ENCODE measurements at places on chromosomes 3 and 15.

DNA sequence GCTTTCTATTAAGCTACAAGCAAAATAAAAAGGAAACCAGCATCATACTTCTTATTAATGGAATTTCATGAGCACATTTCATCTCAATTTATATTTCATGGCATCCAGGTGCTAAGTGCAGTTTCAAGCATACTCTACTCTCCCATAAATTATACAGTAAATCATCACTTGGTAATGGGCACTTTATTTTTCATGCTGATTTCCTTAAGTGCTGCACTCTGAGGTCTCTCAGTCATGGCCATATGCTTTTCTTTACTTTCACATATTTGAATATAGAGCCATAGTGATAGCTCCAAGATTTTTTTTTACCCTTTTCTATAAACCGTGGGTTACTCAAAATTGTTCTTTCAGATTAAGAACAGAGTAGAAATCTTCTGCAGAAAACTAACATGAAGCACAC is 1505.7 kb upstream of the CADM2 start:
- no peak for DNase-seq

DNA sequence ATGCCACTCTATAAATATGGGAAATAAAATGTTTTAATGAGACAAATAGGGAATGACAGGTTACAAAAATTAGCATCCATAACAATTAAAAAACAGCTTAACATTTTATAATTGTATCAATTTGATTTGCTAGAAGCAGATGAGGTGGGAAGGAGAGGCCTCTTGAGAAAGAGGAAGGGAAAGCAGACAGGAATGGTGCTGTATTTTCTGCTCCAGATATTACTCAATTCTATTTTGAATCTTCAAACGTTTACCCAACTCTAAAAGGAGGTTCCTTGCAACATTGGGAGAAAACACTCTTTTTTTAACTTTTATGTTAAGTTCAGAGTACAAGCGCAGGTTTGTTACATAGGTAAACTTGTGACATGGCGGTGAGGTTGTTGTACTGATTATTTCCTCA is 44.9 kb upstream of the ALDH1A3 start:
- no peak for DNase-seq

DNA sequence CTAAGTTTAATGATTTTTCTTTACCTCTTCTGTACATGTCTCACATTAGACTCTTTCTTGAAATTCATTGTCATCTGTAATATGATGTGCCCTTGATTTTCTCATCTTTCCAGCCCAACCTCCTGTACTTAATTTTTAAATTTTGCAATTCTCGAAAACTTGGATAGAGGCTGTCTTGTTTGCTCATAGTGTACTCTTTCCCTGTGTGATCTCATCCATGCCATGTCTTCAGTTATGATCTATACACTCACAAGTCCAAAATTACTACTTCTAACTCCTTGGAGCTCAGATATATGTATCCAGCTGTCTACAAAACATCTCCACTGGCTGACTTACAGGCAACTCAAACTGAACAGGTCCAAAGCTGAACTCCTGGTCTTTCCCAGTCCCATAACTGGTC is 42.2 kb downstream of the CD200 start:
- DNase-seq, result no peak

GRCh38 chr15:55894399-55894965 is 98.9 kb downstream of the NEDD4 start:
- DNase-seq, result no peak

- DNase-seq, result no peak
Observed at GRCh38 chr15:92803852-92804609, 96.1 kb upstream of the CHD2 start.

- no peak for DNase-seq
Observed at GRCh38 chr3:183260167-183260904, 7.3 kb downstream of the B3GNT5 start.

- DNase-seq, result no peak
Observed at GRCh38 chr3:31936420-31937060, 44.5 kb downstream of the OSBPL10 start.

DNA sequence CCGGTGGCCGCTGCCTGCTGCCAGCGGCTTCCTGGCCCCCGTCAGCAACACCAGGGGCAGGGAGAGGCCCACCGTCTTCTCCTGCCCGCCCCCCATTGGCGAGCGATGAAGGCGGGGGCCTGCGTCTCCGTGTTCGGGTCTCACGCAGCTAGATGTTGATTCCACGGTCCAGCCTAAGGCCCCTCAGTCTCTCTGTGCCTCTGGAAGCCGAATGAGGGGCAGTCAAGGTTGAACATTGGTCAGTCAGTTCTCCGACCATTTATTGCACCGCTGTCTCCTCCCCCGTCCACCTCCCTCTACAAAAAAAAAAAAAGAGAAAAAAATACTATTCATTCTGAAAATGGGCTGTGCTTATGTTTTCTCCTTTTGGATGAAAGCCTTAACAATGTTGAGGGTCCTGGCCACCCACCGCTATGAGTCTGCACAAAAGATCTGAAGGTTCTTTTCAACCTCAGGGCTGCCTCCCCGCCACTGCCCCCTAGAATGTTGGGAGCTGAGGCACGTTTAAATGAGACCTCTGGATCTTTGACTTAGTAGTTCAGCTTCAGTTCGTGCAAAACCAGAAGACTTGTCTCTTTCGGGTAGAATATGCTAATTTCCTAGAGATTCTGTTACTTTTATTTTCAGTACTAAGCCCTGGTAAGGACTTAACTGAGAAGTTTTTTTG is 736 bp downstream of the IREB2 start:
- peak; percentile 27 for DNase-seq

GRCh38 chr15:66883284-66883911 is 181.4 kb downstream of the SMAD6 start:
- no peak for DNase-seq

Measured in stimulated activated naive CD8-positive, alpha-beta T cell treated with anti-CD3 and anti-CD28 coated beads, Interleukin-15, amount 100 ng/mL, for 72 hours (primary cell).